ENCODE measurements at places on chromosomes 2 and 18. TPM values are rescaled to one million over a fixed set of nuclear protein-coding genes. Genes with fewer than 3 reads are reported as not detected.

DYSF gene
- 2.4 TPM for polyA plus RNA-seq

KLF7 gene
- 5.4 TPM for polyA plus RNA-seq

KCNK3 gene
- not detected for polyA plus RNA-seq

SCYGR4 gene
- polyA plus RNA-seq, result not detected

OSBPL1A gene
- polyA plus RNA-seq, result not detected

CFAP65 gene
- polyA plus RNA-seq, result 0.03 TPM

RUFY4 gene
- not detected for polyA plus RNA-seq

LYG1 gene
- polyA plus RNA-seq, result 2.9 TPM

GAL3ST2 gene
- polyA plus RNA-seq, result 0.30 TPM

MRO gene
- polyA plus RNA-seq, result not detected

CDK5R2 gene
- not detected for polyA plus RNA-seq

SCYGR7 gene
- not detected for polyA plus RNA-seq

L3MBTL4 gene
- 10.8 TPM for polyA plus RNA-seq

HMSD gene
- polyA plus RNA-seq, result not detected

CLIP4 gene
- polyA plus RNA-seq, result 0.49 TPM

MAP3K19 gene
- not detected for polyA plus RNA-seq

MOCOS gene
- 10.1 TPM for polyA plus RNA-seq

SAG gene
- not detected for polyA plus RNA-seq

COL6A3 gene
- 0.01 TPM for polyA plus RNA-seq

RHBDD1 gene
- polyA plus RNA-seq, result 8.7 TPM

TRIM43 gene
- not detected for polyA plus RNA-seq

TYW5 gene
- polyA plus RNA-seq, result 8.3 TPM

VAMP5 gene
- polyA plus RNA-seq, result 56.7 TPM

CEBPZOS gene
- 44.7 TPM for polyA plus RNA-seq

PLB1 gene
- polyA plus RNA-seq, result 1.8 TPM

TUBA3E gene
- not detected for polyA plus RNA-seq

LAMA3 gene
- 0.65 TPM for polyA plus RNA-seq

LYPD6B gene
- polyA plus RNA-seq, result not detected

DPYSL5 gene
- polyA plus RNA-seq, result 0.03 TPM

RMC1 gene
- polyA plus RNA-seq, result 9.4 TPM

ARHGAP28 gene
- not detected for polyA plus RNA-seq

PTPRN gene
- 0.24 TPM for polyA plus RNA-seq

EFR3B gene
- polyA plus RNA-seq, result 0.42 TPM

GPR17 gene
- polyA plus RNA-seq, result not detected

TCF23 gene
- 1.4 TPM for polyA plus RNA-seq

RTP5 gene
- polyA plus RNA-seq, result not detected

GATA6 gene
- polyA plus RNA-seq, result 0.95 TPM

KLHL14 gene
- 14.5 TPM for polyA plus RNA-seq

CELF4 gene
- not detected for polyA plus RNA-seq

IL36G gene
- polyA plus RNA-seq, result not detected

CCDC121 gene
- 1.2 TPM for polyA plus RNA-seq

BMP10 gene
- not detected for polyA plus RNA-seq

MARCO gene
- not detected for polyA plus RNA-seq

C2orf78 gene
- not detected for polyA plus RNA-seq

DUSP19 gene
- 0.97 TPM for polyA plus RNA-seq

ERICH2 gene
- not detected for polyA plus RNA-seq

NETO1 gene
- polyA plus RNA-seq, result not detected

MYOM1 gene
- 1.6 TPM for polyA plus RNA-seq

CCDC150 gene
- 14.9 TPM for polyA plus RNA-seq

CNTNAP5 gene
- polyA plus RNA-seq, result not detected

FAM124B gene
- polyA plus RNA-seq, result not detected

MC2R gene
- not detected for polyA plus RNA-seq

CCDC85A gene
- not detected for polyA plus RNA-seq

OST4 gene
- 491 TPM for polyA plus RNA-seq
